NCI-H2171 treated with DMSO at 0.1 percent for 48 hours (cell line): ENCODE measurements at places on chromosomes 6 and 20.

GRCh38 chr20:37542281-37542680, 14.6 kb upstream of the BLCAP start:
- DNase-seq, result no peak

- DNase-seq, result peak; percentile 76
Measured at GRCh38 chr6:30883685-30884520, at the start of gene DDR1. Gene DDR1 (plus strand): TSS chr6:30884519. CDS start chr6:30888730, 4,211 bp downstream.

- DNase-seq, result no peak
Measured at GRCh38 chr6:52741872-52742271, 21.4 kb downstream of the GSTA2 start.

- no peak for DNase-seq
Measured at GRCh38 chr6:21836277-21836676, 242.7 kb downstream of the SOX4 start.

- DNase-seq, result no peak
Measured at GRCh38 chr6:111759331-111759835, 113.9 kb downstream of the FYN start.

GRCh38 chr6:144471986-144472385, 186.9 kb downstream of the UTRN start:
- no peak for DNase-seq

GRCh38 chr6:155273431-155273830, 9.6 kb downstream of the CLDN20 start:
- DNase-seq, result peak; percentile 7
